ENCODE measurements at places on chromosomes 3 and 15.
A peak's percentile ranks its signal among the peaks of the same experiment; 100 is the strongest.

GRCh38 chr3:107868449-107868848, 222.4 kb downstream of the CD47 start:
- DNase-seq: no peak

DNA sequence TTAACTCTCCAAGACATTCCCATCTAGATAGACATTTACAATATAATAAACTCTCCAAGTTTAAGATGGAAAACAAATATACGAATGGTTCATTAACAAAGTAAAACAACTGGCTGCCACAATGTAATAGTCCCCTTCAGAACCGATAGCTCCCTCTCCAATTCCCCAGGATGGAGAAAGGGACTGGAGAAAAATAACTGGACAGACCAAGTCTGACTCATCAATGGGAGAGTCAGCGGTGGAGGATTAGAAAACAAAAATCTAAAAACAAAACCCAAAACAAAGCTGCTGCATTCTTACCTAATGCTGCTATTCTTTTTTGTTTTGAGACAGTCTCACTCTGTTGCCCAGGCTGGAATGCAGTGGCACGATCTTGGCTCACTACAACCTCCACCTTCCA, 468.1 kb downstream of the SHQ1 start:
- no peak for DNase-seq

GRCh38 chr3:31721676-31722075, 189.0 kb downstream of the STT3B start:
- DNase-seq: no peak

DNA sequence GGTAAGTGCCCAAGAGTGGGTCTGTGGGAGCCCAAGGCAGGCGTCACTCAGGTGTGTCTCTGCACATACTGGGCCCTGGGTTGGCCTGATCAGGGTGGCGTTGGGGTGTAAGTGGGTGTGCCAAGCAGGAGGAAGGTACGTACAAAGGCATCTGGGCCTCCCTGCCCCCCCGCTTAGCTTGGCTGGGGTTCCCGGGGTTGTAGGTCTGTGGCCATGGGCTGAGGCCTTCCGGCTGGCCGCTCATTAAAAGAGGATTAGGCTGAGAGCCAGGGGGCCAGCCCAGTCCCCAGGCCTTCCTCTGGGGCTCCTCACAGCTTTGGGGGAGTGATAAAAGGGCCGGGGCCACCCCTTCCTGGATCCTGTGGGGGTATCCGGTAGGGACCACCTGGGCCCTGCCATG, 13.3 kb downstream of the SEMA3F start:
- no peak for DNase-seq

DNA sequence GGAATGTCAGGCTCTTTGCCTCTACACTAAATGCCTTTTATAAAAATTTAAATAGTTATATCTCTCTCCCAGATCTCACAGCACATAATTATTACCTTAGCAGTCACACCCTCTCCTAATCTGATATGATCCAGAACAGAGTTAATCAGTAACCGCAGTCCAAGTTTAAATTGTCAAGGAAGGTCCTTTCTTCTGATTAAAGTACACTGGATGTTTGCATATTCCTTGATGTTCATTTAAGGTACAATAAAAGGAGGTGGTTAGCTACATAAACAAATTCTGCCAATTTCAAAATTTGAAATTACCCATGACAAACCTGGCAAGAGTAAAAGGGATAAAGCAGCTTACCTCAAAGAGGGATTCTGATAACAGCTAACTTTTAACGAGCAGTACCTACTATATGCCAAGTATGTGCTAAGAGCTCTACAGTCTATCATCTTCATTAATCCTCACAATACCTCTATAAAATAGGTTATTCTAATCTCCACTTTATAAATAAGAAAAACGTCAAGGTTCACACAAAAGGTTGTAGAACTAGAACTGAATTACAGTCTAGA, 4.3 kb downstream of the GOLIM4 start:
- DNase-seq: no peak

GRCh38 chr3:151107701-151108100, 22.2 kb downstream of the MED12L start:
- DNase-seq: no peak

DNA sequence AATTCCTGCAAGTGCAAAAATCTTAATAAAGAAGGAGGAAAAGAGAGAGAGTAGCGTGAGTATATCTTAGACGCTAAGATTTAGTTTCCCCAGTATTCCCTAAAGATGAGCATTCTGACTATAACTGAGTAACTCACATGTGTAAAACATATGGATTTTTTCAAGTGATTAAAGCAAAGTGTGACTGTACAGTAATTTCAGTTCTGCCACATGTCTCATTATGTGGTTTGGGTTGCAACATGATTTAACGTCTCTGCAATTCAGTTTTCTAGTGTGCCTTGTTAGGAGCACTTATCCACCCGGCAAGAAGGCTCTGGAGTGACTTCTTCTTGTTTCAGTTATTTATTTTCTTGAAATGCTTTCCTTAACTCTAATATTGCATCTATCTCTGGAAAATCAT, 514.1 kb downstream of the ROBO1 start:
- no peak for DNase-seq

- DNase-seq: no peak
Observed at GRCh38 chr3:177104299-177104992, 92.8 kb downstream of the TBL1XR1 start.

GRCh38 chr15:29822100-29822683, at the start of gene TJP1:
Gene TJP1 (minus strand): TSS chr15:29822468. CDS start chr15:29822028, 440 bp downstream.
- no peak for DNase-seq

GRCh38 chr15:46709460-46710083, 1007.7 kb upstream of the SEMA6D start:
- DNase-seq: no peak

- no peak for DNase-seq
Observed at GRCh38 chr3:125078951-125079674, 23.3 kb upstream of the HEG1 start.

- DNase-seq: no peak
Observed at GRCh38 chr3:73225991-73226390, 164.5 kb downstream of the EBLN2 start.

- peak; percentile 39 for DNase-seq
Observed at GRCh38 chr3:10366651-10367101, 45.8 kb upstream of the SEC13 start.

GRCh38 chr15:49627407-49627877, 6.6 kb downstream of the DTWD1 start:
- no peak for DNase-seq

Measured in activated T-cell treated with anti-CD3 and anti-CD28 coated beads for 24 hours (primary cell).